ENCODE measurements at places on chromosomes 5 and 9.
A peak's percentile ranks its signal among the peaks of the same experiment; 100 is the strongest.

DNA sequence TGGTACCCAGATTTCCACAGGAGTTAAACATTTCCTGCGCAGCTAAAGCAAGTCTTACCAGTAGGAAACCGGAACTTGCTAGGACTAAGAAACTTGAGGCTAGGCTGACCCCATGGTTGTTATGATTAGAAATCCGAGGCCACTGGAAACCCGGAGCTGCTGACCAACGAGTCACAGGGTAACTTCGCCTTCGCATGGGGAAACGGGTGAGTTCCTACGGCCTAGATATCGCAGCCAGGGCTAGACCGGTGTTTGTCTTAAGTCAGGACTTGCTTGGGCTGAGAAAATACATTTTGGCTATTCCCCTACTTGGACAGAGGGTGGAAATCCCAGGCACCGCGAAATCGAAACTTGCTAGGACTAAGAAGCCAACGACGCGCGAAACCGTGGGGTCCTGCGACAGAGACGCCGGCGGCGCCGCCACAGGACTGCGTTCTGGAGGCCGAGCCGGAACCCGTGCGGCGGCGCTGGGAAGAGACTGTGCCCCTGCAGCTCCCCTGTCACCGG is 1.6 kb upstream of the ANXA2R start:
- no peak for DNase-seq

GRCh38 chr5:122183788-122184170 is 54.4 kb downstream of the ZNF474 start:
- no peak for DNase-seq

DNA sequence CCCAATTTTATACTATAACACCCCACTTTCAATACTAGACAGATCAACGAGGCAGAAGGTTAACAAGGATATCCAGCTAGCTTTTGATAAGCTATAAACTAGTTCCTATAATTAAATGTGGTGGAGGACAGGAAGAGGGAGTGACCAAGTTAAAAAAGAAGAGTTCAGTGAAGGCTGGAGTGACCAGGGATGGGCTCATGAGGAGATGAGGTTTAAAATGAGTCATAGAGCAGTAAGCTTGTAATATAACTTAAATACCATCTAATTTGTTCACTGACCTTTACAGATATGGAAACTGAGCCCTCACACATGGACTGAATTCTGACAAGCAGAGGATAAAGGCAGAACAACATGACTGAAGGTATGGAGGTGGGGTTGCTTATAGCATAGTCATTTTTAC is 284.5 kb downstream of the SPATA31D1 start:
- no peak for DNase-seq

DNA sequence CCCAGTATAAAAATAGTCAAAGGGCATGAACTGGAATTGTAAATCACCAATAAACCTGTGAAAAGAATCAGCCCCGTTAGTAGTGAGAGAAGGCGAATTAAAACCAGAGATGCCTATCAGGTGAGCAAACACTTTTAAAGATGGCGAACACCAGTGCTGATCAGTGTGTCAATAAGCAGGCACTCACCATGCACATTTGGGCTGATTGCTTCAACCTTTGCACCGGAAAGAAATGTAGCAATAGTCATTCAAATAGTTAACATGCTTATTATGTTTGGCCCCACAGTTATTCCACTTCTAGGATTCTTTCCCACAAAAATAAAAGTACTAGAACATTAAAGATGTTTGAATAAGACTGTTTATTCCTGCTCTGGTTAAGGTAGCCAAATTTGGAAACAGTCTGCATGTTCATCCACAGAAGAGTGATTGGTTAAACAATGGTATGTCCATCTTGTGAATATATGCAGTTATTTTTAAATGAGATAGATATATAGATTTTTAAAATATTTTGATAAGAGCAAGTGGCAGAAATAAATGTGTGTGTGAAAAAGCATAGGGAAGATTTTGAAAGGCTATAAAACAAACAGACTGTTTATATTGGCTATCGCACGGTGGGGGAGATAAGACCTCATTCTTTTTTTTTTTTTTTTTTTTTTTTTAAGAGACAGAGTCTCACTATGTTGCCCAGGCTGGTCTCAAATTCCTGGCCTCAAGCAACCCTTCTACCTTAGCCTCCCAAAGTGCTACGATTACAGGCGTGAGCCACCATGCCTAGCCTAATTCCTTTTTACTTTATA is 112.2 kb downstream of the PIP5K1B start:
- no peak for DNase-seq

- no peak for DNase-seq
Observed at GRCh38 chr5:78549043-78549442, 99.5 kb downstream of the LHFPL2 start.

GRCh38 chr5:124436294-124436693 is 310.1 kb downstream of the ZNF608 start:
- DNase-seq: no peak

- no peak for DNase-seq
Observed at GRCh38 chr9:127963041-127963358, 17.8 kb downstream of the EEIG1 start.

GRCh38 chr9:13567833-13568232 is 288.3 kb upstream of the MPDZ start:
- DNase-seq: no peak

- DNase-seq: no peak
Observed at GRCh38 chr5:31049936-31050704, 143.4 kb upstream of the CDH6 start.

GRCh38 chr5:90529194-90529938 is at the start of gene LYSMD3:
Gene LYSMD3, minus strand, starts transcription at chr5:90529584. Its CDS starts 4,295 bp downstream, at chr5:90525289.
- peak; percentile 80 for DNase-seq

DNA sequence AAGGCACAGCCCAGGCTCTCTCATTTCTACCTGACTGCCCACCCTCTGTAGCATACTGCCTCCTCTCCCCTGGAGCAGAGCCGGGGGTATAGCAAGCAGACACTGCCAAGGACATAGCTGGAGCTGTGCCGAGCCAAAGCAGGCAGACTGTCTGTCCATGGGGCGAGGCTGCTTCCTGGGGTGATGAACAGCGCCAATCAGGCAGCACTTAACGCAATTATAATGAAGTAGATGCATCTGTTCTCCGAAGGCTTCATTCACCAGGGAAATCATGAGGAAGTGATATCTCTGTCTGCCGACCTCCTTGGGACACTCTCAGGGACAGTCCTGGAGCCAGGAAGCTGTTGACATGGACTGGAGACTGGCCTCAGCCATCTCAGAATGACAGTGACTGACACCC is 230.7 kb downstream of the ASTN2 start:
- no peak for DNase-seq

- no peak for DNase-seq
Observed at GRCh38 chr5:962801-963200, 45.8 kb upstream of the NKD2 start.

- DNase-seq: no peak
Observed at GRCh38 chr5:158746979-158747378, 352.7 kb downstream of the EBF1 start.

- no peak for DNase-seq
Observed at GRCh38 chr5:120740989-120741388, 276.9 kb downstream of the PRR16 start.

DNA sequence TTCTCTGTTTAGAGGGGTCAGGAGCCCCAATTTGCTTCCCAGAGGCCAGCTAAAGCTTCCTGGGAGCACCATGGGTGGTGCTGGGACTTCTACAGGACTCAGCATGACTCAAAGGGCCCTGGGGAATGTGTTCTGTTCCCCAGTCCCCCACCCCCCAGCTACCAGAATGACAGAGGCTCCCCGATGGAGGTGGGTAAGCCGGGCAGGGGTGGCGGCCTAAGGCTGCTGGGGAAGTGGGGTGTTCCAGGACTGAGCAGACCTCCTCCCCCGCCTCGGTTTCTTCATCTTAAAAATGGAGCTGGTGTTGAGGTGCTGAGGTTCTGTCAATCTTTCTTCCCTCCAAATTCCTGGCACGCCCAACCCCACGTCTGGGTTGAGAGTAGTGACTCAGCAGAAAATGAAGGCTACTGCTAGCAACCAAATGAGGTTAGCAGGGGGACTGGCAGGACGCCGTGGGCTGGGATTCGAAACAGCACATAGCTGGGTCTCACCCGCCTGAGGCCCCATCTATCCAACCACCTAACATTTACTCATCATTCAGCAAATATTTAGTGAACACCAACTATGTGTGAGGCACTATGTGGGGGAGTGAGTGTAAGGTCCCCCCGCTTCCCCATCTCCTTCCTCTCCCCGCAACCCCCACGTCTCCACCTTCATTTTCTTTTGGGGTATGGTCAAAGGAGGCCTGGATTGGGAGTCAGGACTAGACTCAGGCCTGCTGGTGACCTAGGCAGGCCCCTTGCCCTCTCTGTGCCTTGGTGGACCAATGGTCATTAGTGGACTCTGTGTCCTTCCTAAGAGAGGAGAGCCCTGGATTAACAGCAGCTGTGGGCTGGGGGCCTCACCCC is 50.2 kb downstream of the C9orf50 start:
- no peak for DNase-seq

DNA sequence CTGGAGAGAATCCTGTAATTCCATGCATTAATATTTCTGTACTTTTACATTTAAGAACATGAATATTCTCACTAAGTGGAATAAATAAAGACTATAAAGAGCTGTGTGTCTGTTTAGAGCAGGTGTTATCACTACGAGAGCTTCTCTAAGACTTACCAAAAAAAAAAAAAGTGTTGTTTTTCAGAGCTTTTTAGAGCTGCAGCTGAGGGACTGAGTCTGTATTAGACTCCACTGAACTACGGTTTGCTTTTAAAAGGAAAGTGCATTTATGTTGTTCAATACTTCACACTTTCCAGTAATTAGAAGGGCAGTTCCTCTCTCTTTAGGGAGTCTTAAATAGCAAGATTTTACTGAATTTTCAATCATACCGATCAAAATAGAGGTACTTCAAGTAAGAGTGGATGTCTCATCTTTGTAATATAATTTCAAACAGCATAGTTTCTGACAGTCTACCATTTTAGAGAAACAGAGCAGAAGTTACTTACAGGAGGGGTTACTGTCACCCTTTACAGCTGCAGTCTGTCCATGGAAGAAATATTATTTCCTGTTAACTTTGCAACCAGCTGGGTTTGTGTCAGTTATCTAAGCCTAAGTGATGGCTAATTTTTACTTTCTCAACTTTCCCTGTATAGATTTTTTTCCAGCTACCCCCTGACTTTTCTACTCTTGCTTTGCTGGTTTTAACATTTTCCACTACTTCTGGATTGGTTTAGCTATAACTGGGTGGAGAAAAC is 2.4 kb downstream of the SYK start:
- DNase-seq: no peak

- DNase-seq: no peak
Observed at GRCh38 chr9:36840898-36841536, 193.1 kb downstream of the PAX5 start.

GRCh38 chr9:130220352-130220751 is 45.2 kb upstream of the HMCN2 start:
- no peak for DNase-seq

DNA sequence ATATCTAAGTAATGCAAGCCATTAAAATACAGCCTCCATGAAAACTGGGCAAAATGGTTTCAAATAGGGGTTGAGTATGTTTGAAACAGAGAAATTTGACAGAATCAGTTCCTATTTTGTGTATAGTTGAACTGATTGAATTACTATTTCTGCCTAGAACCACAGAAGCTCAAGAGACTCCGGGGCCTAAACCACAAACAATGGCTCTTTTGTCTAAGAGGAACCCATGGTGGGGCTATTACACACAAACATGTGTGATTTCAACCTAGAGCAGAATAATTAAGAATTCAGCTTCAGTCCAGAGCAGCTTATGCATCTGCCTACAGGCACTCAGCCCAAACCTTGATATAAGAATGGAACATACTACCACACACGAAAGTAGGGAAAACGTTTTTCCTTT is 171.2 kb upstream of the MPDZ start:
- no peak for DNase-seq

- no peak for DNase-seq
Observed at GRCh38 chr9:5643005-5643624, 14.2 kb downstream of the RIC1 start.

DNA sequence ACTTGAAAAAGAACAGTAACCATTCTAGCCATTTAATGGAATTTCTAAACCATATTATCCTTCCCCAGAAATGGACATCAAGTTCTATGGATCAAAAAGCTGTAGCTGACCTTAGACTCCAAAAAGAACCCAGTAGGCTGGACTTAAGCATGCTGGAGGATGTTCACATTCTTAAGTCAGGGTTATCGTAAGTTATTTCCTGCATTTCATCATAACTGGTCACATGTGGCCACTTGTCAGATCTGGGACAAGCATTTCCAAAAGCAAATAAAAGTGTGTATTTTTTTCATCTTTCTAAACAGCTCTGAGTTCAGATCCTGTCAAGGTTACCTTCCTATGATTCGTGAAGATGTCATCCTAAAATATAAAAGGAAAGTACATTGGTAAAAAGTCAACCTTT is 274.5 kb upstream of the PTGER4 start:
- DNase-seq: no peak

GRCh38 chr9:107090218-107090617 is 192.9 kb upstream of the RAD23B start:
- no peak for DNase-seq

GRCh38 chr9:83430681-83431080 is 107.5 kb downstream of the FRMD3 start:
- no peak for DNase-seq

- no peak for DNase-seq
Observed at GRCh38 chr9:126702151-126703001, 88.6 kb downstream of the LMX1B start.

DNA sequence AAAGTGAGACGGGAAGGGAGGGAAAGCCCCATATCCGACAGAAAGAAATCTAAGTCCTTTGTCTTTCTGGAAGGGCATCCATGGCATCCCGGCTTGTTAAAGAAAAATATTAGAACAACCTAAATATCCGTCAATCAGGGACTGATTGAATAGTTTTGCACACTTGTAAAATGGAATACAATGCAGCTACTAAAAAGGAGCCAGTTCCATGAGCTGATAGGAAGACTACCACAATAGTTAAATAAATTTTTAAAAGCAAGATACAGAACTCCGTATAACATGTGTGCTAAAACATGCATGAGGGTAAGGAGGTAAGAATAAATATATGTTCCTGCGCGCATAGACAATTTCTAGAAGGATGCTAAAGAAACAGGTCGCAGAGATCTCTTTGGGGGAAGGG is 12.8 kb upstream of the GNPDA1 start:
- DNase-seq: no peak

- DNase-seq: no peak
Observed at GRCh38 chr9:99437145-99437544, 215.1 kb downstream of the SEC61B start.

DNA sequence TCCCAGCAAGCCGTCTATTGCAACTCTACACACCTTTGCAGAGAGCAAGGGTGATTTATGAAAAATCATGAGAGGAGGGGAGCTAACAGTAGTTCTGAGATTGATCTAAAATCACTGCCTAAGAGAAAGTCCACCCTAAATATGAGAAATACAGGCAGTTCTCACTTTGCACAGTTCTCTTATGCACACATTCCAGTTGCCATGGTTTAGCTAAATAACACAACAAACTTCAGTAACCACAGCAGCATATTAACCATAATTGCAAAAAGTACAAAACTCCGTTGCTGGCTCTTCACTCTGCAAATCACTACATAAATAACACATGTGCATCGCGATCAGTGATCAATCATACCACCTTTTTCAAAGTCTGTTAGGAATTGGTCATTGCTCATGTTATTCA is 31.1 kb downstream of the PGGT1B start:
- DNase-seq: no peak

All from DMS79 (cell line).